ENCODE measurements at places on chromosomes 4 and X.

- no peak for DNase-seq
Measured at GRCh38 chrX:49171752-49172279, at the start of gene PLP2. TSS of gene PLP2 (plus strand) at chrX:49171898. CDS start at chrX:49172001, 103 bp downstream.

GRCh38 chrX:109489174-109489573 is 7.3 kb upstream of the GUCY2F start:
- DNase-seq = no peak

- DNase-seq = no peak
Measured at GRCh38 chr4:176579226-176579625, 213.5 kb downstream of the VEGFC start.

- DNase-seq = no peak
Measured at GRCh38 chrX:40016749-40017148, 81.0 kb downstream of the BCOR start.

Data from esophagus squamous epithelium (tissue), 5 donors.